Muscle of leg (tissue), 16 donors: ENCODE measurements at places on chromosomes 5 and 9. TPM values are rescaled to one million over a fixed set of nuclear protein-coding genes. Genes with fewer than 3 reads are reported as not detected.

KCNN2 gene
- total RNA-seq, result 4.7 TPM

INSL6 gene
- not detected for total RNA-seq

EMB gene
- total RNA-seq, result 4.3 TPM

PCDHGA8 gene
- 1.6 TPM for total RNA-seq

HMGCS1 gene
- total RNA-seq, result 23.5 TPM

DNM1 gene
- total RNA-seq, result 18.5 TPM

SREK1IP1 gene
- 10.4 TPM for total RNA-seq

LCN15 gene
- total RNA-seq, result not detected

ARHGEF39 gene
- total RNA-seq, result 1.4 TPM

TAF11L11 gene
- total RNA-seq, result not detected

KIF12 gene
- 0.13 TPM for total RNA-seq

PKN3 gene
- 2.9 TPM for total RNA-seq

FOXD4L4 gene
- 0.04 TPM for total RNA-seq

LEAP2 gene
- 1.4 TPM for total RNA-seq

COL15A1 gene
- total RNA-seq, result 186 TPM

ZBTB26 gene
- 6.2 TPM for total RNA-seq

DBN1 gene
- 97.3 TPM for total RNA-seq

UBE2QL1 gene
- 0.58 TPM for total RNA-seq

CDKN2B-AS1 gene
- 0.18 TPM for total RNA-seq
